CD4-positive, alpha-beta T cell treated with Interleukin-2 at 100 ng/mL for 4 hours (primary cell): ENCODE measurements at places on chromosomes 4 and X.

- no peak for DNase-seq
Observed at GRCh38 chrX:97564496-97564895, 680.8 kb downstream of the RPA4 start.

GRCh38 chr4:54745031-54745770 is 87.4 kb downstream of the KIT start:
- DNase-seq = no peak

- DNase-seq = no peak
Observed at GRCh38 chrX:2404776-2405175, 96.0 kb downstream of the DHRSX start.

- DNase-seq = peak; percentile 67
Observed at GRCh38 chrX:123884809-123885408, 25.1 kb downstream of the XIAP start.

- DNase-seq = peak; percentile 58
Observed at GRCh38 chrX:111100191-111100590, 4.2 kb downstream of the PAK3 start.

DNA sequence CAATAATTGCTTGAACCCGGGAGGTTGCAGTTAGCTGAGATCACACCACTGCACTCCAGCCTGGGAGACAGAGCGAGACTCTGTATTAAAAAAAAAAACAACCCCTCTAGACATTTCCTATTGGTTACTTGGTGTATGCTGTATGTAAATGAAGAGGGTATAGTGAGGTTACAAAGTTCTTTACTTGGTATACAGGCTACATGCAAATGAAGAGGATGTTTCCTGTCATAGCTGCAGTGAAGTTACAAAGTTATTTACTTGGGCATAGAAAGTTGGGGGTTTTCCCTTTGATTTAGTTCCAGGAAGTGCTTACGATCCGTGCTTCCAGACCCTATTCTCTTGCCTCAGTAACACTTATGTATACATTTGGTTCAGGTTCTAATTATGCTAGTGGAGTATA is 38.4 kb upstream of the CLNK start:
- DNase-seq = peak; percentile 14

DNA sequence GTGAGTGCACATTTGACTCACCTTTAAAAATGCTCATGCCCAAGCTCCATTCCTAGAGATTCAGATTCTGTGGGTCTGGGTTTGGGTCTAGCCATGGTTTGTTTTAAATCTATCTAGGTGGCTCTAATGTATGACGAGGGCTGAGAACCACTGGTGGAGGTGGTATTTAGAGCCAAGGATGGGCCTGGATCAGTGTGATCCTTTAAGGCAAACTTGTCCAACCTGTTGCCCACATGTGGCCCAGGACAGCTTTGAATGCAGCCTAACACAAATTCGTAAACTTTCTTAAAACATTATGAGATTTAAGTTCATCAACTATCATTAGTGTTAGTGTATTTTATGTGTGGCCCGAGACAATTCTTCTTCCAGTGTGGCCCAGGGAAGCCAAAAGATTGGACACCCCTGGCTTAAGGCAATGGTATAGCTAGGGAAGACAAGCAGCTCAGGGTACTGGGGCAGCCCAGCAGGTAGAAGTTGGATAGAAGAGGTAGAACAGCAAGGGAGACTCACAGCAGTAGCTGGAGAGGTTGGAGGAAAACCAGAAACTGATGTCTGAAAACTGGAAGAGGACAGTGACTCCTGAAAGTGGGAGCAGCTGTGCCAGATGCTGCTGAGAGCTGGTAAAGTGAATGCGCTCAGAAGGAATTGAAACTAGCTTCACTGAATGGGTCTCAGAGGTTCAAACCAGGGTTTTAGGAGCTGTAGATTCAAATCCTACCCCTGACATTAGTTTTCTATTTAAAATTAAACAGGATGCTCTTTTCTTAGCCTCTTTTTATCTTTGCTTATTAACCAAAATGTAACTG is 18.2 kb downstream of the ADD1 start:
- no peak for DNase-seq

GRCh38 chrX:153781428-153782047 is 697 bp downstream of the SRPK3 start:
- no peak for DNase-seq

GRCh38 chrX:724256-724655 is 93.7 kb downstream of the SHOX start:
- no peak for DNase-seq

- no peak for DNase-seq
Observed at GRCh38 chr4:185542626-185543315, 7.5 kb upstream of the PDLIM3 start.
